ENCODE measurements at places on chromosomes 6 and 20. TPM values are rescaled to one million over a fixed set of nuclear protein-coding genes. Genes with fewer than 3 reads are reported as not detected.

Gene RNF39
- not detected for total RNA-seq

Gene TREM1
- total RNA-seq = not detected

Gene ANKEF1
- total RNA-seq = 0.53 TPM

Gene KPNA5
- 4.1 TPM for total RNA-seq

Gene C6orf141
- total RNA-seq = 7.5 TPM

Gene PAQR8
- 3.7 TPM for total RNA-seq

Gene GSTA3
- total RNA-seq = not detected

Gene OPN5
- not detected for total RNA-seq

Gene ANKRD66
- not detected for total RNA-seq

Gene DNAH8
- total RNA-seq = not detected

Gene PROKR2
- not detected for total RNA-seq

Gene ZSWIM3
- 5.1 TPM for total RNA-seq

Gene GPR6
- total RNA-seq = not detected

Gene ZBTB12
- 2.3 TPM for total RNA-seq

Gene NOX3
- total RNA-seq = not detected

Gene GPX5
- total RNA-seq = not detected

Gene SNPH
- 20.0 TPM for total RNA-seq

Gene TRIM40
- total RNA-seq = not detected

Gene CRISP3
- total RNA-seq = not detected

Gene XKR7
- not detected for total RNA-seq

Gene SLC35D3
- not detected for total RNA-seq

Gene ARMC2
- 1.7 TPM for total RNA-seq

Gene PKIB
- total RNA-seq = under 0.01 TPM

Gene CDH26
- total RNA-seq = not detected

Gene HLA-DOB
- 0.29 TPM for total RNA-seq

Gene TRIM10
- not detected for total RNA-seq

Gene TMEM217
- 2.0 TPM for total RNA-seq

Gene GJA10
- total RNA-seq = not detected

Gene LIN28B
- not detected for total RNA-seq

Gene ESR1
- 0.86 TPM for total RNA-seq

Gene CALHM5
- 0.58 TPM for total RNA-seq

Gene ECT2L
- total RNA-seq = not detected

Gene SLC52A3
- not detected for total RNA-seq

Gene FAM83B
- not detected for total RNA-seq

Gene FOXF2
- not detected for total RNA-seq

Gene SSTR4
- total RNA-seq = not detected

Gene ZC2HC1B
- not detected for total RNA-seq

Gene PDE10A
- total RNA-seq = 0.53 TPM

Gene NEURL2
- total RNA-seq = 6.4 TPM

Gene LY6G6C
- total RNA-seq = not detected

Gene CPNE5
- total RNA-seq = not detected

Gene VGLL2
- total RNA-seq = not detected

Gene FAM83C
- not detected for total RNA-seq

Gene TBCC
- 55.6 TPM for total RNA-seq

Gene GABRR1
- not detected for total RNA-seq

Gene GUCA1A
- 0.58 TPM for total RNA-seq

Gene PTPN1
- 52.8 TPM for total RNA-seq

Gene PRSS16
- total RNA-seq = 2.8 TPM

Gene PGC
- not detected for total RNA-seq

Data from myometrial cell (primary cell).